ENCODE measurements at places on chromosomes 16 and 17.

- no peak for DNase-seq
Measured at GRCh38 chr16:1375741-1376410, 24.1 kb downstream of the GNPTG start.

DNA sequence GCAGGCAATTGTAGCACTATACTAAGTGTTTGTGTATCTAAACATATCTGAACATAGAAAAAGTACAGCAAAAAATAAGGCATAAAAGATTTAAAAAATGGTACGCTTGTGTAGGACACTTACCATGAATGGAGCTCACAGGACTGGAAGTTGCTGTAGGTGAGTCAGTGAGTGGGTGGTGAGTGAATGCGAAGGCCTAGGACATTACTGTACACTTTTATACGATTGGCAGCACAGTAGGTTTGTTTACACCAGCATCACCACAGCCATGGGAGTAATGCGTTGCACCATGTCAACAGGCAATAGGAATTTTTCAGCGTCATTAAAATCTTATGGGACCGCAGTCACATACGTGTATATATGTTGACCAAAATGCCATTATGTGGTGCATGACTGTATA, 45.6 kb downstream of the DNAH9 start:
- no peak for DNase-seq

DNA sequence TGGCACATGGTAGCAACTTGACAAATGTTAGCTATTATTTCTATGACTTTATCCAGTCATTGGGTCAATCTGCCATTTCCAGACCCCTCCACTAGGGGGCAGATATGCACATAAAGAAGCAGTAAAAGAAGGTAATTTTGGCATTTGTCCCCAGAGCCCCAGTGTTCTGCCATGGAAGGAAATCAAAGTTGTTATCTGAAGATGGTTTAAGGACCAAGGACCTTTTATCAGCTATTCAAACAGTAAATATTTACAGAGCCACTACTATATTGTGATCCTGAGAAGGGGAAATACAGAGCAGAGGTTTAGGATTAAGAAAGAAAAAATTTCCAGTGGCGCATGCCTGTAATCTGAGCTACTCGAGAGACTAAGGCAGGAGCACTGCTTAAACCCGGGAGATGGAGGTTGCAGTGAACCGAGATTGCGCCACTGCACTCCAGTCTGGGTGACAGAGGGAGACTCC, 20.0 kb downstream of the TRAF4 start:
- DNase-seq: no peak

DNA sequence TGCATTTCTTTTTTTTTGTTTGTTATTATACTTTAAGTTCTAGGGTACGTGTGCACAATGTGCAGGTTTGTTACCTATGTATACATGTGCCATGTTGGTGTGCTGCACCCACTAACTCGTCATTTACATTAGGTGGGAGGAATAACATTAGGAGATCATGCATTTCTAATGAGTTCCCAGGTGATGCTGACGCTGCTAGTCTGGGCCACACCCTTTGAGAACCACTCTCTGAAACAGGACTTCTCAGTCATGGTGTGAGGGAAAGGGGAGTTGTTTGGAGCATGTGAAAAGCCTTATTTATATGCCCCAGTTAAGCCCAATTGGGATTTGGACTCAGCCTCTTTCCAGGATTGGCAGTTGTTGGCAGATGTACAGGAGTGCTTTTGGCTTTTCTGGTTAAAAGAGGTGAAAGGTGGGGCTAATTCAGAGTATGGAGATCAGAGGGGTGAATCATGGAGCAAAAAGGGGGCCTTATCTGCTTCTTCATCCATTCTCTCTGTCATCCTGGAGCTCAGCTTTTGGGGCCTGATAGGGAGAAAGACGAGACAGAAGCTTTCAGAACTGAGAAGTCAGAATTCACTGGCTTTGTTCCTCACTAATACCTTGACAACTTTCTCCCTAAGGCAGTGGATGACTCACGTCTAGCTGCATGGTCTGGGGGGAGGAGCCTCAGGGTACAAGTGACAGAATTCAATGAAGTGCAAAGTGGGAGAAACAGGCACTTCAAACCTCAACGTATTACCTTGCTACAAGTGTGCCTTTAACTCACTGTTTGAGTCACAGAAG, 180.0 kb upstream of the CACNG3 start:
- no peak for DNase-seq

DNA sequence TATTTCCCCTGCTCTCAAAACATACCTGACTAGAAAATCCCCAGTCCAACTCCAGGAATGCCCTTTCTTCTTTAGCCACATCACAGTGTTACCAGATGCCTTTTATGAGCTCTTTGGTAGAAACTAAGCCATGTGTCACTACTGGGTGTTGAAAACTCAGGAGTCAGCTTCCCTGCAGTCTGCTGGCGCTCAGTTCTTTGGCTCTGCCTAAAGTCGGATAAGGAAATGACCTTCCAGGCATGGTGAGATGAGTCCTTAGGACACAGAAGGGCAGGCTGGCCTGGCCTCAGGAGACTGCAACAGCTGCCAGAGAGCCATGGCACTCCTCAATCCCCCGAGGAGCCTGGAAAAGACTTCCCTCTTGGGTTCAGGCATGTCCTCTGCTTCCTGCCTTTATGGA, 89.1 kb downstream of the CDH13 start:
- no peak for DNase-seq

- DNase-seq: no peak
Measured at GRCh38 chr16:85028685-85029407, 1.3 kb downstream of the KIAA0513 start.

DNA sequence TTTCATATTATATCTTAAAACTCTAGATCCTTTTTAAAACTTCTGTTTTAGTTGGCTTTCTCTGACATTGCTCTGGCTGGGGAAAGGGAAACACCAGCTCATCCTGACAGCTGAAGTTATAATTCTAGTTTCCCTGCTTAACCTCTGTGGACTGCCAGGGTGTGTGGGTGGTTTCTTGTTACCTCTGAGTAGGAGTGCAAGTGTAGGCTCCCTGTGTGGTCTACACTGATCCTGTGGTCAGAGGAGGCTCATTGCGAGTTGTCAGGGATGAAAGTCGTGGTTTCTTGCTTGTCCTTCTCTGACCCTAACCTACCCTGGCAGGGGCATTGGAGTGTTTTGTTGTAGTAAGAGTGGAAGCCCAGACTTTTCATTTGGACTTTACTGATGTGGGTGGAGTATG, 221.0 kb downstream of the UTP18 start:
- no peak for DNase-seq

GRCh38 chr16:72939247-72939646, 108.7 kb downstream of the ZFHX3 start:
- no peak for DNase-seq

- no peak for DNase-seq
Measured at GRCh38 chr16:24571096-24571495, 31.7 kb downstream of the RBBP6 start.

GRCh38 chr16:56860226-56861020, 4.6 kb upstream of the SLC12A3 start:
- DNase-seq: no peak

DNA sequence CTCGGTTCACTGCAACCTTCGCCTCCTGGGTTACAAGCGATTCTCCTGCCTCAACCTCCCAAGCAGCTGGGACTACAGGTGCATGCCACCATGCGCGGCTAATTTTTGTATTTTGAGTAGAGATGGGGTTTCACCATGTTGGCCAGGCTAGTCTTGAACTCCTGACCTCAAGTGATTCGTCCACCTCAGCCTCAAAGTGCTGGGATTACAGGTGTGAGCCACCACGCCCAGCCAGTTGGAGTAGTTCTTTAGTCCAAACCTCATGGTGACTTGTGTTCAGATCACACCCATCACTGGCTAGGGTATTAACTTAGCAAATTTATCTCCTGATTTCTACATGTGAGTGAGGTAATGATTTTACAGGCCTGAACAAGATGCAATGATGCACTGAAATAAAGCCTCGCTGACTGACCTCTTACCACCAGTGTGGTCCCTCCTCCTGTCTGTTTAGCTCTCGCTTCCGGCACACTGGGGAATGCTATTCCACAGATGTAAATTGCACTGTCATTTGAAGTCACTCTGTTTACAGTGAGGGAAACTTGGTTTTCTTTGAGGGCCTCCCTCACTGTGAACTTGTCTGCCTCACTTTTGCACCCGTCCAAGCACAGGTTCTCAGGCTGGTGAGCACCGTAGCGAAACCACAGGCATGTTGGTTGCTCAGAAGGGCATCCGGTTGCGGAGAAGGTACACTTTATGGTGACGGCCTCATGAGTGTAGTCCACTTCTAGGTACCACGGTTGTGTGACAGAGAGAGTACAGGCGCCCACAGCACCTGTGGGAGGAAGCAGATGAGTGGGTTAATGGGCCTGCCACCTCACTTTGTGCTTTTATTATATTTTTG, 5.5 kb downstream of the IGSF6 start:
- DNase-seq: no peak

GRCh38 chr16:23496821-23497542, 13.3 kb downstream of the GGA2 start:
- DNase-seq: peak; percentile 54

All from kidney epithelial cell (primary cell).